ENCODE measurements at places on chromosomes 13 and 19. TPM values are rescaled to one million over a fixed set of nuclear protein-coding genes. Genes with fewer than 3 reads are reported as not detected.

Gene MIA
- 0.89 TPM for total RNA-seq

Gene IL11
- 0.27 TPM for total RNA-seq

Gene PROZ
- total RNA-seq: not detected

Gene PALM3
- total RNA-seq: not detected

Gene FUT3
- total RNA-seq: not detected
